ENCODE measurements at places on chromosomes 16 and 17.

DNA sequence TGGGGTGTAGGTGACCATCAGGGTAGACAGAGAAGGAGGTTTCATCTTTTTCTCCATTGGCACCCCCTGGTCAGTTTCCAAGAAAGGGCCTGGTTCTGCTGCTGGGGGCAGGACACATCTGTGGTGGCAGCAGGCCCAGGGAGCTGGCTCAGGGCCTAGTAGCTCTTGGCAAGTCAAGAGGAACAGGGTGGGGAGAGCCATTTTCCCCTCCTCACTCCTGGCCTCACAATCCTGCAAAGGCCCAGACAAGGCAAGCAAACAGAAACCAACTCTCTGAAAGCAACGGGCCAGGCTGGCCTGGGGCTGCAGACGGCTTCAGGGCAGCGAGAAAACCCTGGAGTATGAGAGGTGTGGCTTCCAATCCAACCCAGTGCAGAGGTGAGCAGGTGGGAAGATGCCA is 192.9 kb upstream of the DYNLRB2 start:
- no peak for DNase-seq

- DNase-seq, result no peak
These were observed at the start of gene DDX42 for GRCh38 chr17:63774141-63774968. DDX42 (plus strand) TSS chr17:63774170; CDS start chr17:63787050, 12,880 bp downstream.

DNA sequence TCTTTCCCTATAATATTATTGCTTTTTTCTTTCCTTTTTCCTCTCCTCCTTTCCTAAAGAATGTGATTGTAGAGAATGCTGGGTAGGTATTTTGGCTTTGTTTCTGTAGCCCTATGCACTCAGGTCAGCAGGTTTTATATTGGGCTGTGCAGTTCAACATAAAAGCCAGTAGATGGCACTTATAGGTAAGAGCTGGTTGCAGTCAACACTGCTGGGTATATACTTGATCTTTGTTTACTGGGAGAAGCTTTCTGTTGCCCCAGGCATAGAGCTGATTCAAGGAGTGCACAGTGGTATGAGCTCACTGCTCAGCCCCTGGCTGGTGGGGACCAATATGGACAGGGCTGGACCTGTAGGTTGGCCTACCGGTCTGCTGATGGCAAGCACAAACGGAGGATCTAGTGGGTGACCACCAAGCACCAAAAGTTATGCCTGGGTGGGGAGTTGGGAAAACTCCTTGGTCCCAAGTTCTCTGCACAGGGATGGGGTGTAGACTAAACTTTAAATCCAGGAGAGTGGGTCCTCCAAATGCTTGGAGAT is 378.9 kb downstream of the PMP22 start:
- DNase-seq, result no peak

GRCh38 chr17:15122857-15123256 is 142.3 kb downstream of the PMP22 start:
- DNase-seq, result no peak

- DNase-seq, result peak; percentile 64
These were observed 30.6 kb downstream of the XYLT1 start for GRCh38 chr16:17440131-17440530.

DNA sequence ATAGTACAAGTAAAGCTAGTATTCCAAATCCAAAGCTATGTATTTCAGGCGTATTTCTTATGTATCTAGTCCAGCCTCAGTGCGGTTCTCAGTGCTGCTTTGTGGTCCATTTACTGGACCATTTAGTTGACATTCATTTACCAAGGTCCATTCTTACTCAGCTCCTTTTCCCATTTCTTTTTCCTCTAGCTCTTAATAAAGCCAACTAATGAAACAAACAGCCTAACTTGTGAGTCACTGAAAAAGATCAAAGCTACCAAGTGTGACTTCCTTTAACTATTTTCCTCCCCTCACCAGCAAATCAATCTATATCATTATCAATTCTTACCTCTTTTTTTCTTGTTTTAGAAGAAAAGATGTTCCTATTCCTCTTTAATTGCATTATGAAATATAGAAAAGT is 64.0 kb downstream of the CYB561 start:
- no peak for DNase-seq

DNA sequence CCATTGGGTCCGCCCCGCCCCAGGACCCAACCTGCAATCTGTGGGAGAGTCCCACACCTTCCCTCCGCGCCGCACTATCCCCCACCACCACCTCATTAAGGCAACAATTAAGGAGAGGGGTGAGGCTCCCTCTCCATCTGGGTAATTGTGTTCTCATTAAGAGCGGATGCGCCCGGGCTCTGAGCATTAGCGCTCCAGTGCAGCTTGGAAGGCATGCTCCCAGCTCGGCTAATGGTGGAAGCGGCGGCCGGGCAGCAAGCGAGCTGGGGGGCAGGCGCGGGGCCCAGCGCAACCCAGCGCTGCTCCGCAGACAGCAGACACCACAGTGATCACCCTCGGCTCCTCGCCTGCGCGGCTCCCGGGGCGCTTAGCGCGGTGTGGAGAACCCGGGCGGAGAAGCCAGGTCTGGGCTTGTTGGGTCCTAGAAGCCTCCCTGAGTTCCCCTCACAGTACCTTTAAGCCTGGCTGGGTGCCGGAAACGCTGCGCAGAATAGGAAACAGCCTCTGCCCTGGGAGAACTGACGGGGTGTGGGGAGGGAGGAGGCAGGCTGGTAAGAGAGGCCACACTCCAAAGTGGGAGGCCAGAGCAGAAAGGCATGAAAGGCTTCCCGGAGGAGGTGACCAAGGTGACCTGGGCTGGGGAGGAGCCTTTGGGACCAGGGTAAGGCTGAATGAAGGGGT is 6.4 kb downstream of the CBLN1 start:
- DNase-seq, result no peak

- no peak for DNase-seq
These were observed 746 bp upstream of the TMEM132E start for GRCh38 chr17:34578656-34579016.

GRCh38 chr17:39261286-39261685 is 35.5 kb upstream of the STAC2 start:
- DNase-seq, result no peak

DNA sequence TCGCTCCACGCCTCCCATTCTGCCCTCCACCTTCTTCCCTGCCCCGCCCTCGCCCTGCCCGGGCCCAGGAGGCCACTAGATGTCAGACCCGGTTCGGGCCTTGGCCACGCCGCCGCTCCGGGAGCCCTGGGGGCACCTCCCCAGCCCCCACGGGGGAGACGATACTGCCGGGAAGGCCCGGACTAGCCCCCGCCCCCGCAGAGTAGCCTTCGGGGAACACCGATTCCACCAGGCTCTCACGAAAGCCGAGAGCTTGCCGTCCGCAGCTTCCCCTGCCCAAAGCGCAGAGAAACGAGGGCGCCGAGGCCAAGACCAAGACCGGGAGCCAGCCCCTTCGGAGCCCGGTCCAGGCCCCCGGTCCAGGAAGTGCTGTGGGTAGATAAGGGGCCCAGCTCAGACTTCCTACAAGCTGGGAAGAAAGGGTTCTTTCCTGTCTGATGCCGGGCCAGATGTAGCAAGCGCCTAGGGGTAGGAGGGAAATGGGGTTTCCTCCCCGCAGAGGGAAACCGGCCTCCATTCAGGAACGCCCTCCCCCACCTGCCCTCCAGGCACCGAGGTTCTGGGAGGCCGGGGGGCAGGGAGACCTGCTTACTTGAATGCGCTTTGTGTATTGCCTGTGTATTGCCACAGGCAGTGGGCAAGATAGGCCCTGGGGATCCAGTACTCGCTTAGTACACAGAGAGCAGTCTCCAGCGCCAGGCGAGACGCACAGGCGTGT is 806 bp upstream of the CYB561 start:
- peak; percentile 63 for DNase-seq

- peak; percentile 74 for DNase-seq
These were observed 38.9 kb upstream of the PLCG2 start for GRCh38 chr16:81740169-81740568.

- no peak for DNase-seq
These were observed at the start of gene PLEKHH3 for GRCh38 chr17:42676424-42677011. PLEKHH3 (minus strand) TSS chr17:42676994; CDS start chr17:42676563, 431 bp downstream.
